ENCODE measurements at places on chromosomes 2 and 18. TPM values are rescaled to one million over a fixed set of nuclear protein-coding genes. Genes with fewer than 3 reads are reported as not detected.

- no peak for DNase-seq
These were observed 87.3 kb downstream of the RTN4 start for GRCh38 chr2:54962935-54963440.

DNA sequence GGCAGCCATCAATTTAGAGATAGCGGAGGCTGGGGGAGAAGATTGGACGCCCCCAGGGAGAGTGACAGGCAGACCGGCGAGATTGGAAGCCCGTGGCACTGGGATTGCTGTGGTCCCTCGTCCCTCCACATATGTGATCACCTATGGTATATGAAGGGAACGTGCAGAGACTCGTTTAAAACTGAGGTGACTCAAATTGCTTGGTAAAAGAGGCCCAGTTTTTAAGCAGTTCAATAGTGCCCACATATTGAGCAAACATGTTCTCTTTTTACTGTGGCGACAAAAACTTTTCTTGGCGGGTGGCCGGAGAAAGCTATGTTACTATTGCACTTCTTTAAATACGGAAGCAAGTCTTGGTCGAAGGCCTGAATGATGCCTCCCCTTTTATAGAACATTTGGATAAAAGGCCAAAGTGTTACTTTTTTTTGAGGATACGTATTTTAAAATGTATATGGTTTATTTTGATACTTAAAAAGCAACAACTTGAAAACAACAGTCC, 9.1 kb downstream of the B3GNT2 start:
- no peak for DNase-seq

GRCh38 chr18:13500869-13501542, 225.4 kb downstream of the FAM210A start:
- peak; percentile 91 for DNase-seq

- peak; percentile 73 for DNase-seq
These were observed 32.5 kb upstream of the SOS1 start for GRCh38 chr2:39153312-39153711.

DNA sequence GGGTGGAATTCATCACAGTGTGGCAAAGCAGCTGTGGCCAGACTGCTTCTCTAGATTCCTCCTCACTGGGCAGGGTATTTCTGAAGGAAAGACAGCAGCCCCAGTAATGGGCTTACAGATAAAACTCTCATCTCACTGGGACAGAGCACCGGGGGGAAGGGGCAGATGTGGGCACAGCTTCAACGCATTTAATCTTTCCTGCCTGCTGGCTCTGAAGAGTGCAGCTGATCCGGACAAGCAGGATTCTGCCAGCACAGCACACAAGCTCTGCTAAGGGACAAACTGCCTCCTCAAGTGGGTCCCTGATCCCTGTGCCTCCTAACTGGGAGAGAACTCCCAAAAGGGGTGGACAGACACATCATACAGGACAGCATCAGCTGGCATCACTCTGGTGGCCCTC, 779.9 kb upstream of the CNTNAP5 start:
- no peak for DNase-seq

- DNase-seq, result no peak
These were observed 204.4 kb upstream of the RASGRP3 start for GRCh38 chr2:33272001-33272400.

- DNase-seq, result no peak
These were observed 172.3 kb downstream of the ALK start for GRCh38 chr2:29749041-29749440.

- no peak for DNase-seq
These were observed 138.0 kb upstream of the LYPD6 start for GRCh38 chr2:149192427-149192826.

Gene LCT
- not detected for total RNA-seq

Gene HOXD4
- 2.2 TPM for total RNA-seq

Gene MC5R
- total RNA-seq, result 2.9 TPM

Gene LBX2
- 0.66 TPM for total RNA-seq

Gene PRKAG3
- total RNA-seq, result 19.3 TPM

Gene C2orf66
- total RNA-seq, result 0.04 TPM

Data from muscle of leg (tissue), 16 donors.